ENCODE measurements at places on chromosomes 6 and 20.
A peak's percentile ranks its signal among the peaks of the same experiment; 100 is the strongest.

- DNase-seq: no peak
Observed at GRCh38 chr6:834866-835265, 141.9 kb upstream of the EXOC2 start.

DNA sequence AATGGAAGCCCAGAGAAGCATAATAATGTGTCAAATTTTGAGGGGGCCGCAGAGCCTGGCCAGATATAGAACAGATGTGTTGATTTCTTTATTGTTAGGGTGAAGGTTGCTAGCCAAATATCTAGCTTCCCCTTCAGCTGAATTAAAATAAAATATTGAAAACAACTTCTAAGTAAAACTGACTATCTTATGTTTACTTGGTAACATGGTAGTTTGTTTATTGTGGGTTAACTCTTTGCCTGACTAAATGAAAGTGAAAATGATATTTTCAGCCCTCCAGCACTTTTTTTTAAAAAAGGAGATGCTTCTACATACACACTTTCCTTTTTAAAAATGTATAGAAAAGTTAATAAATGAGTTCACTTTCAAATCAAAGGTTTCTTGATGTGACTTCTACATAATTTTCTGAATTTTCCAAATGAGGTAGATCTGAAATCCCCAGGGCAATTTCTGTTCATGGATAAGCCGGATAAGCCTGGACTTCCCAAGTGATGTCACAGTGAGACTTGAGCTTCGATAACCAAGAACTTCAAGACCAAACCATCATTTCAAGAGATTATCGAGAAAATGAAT is 172.1 kb upstream of the OLIG3 start:
- DNase-seq: no peak

DNA sequence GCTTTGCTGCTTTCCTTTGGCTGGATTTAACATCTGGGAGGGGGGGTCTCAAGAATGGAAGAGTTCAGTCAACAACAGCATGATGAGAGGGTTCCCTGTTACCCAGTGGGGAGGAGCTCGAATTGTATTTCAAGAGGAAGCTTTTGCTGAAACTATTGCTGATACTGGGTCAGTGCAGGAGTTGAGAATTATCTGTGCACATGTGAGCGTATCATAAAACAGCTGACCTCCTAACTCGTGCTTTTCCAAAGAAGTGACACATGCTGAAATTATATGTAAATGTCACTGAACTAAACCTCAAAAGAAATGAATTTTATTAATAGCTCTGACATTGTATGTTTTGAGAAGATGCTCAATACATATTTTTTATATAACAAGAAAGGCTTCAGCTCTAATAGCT is 96.3 kb downstream of the PHF3 start:
- DNase-seq: no peak

DNA sequence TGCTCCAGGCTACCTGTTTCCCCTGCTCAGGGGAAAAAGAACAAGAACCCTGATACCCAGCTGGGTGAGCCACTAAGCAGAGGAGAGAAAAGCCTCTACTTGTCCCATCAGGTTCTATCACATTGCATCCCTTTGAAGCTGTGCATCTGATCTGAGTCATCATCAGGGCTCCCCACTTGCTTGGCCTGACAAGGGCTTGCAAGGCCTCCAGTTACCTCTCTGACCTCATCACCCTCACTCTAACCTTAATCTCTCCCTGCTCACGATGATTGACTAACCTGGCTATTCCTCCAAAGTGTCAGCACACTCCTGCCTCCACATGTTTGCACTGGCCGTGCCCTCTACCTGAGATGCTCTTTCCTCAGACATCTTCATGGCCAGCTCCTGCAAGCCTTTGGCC is 309.5 kb upstream of the CHD6 start:
- no peak for DNase-seq

DNA sequence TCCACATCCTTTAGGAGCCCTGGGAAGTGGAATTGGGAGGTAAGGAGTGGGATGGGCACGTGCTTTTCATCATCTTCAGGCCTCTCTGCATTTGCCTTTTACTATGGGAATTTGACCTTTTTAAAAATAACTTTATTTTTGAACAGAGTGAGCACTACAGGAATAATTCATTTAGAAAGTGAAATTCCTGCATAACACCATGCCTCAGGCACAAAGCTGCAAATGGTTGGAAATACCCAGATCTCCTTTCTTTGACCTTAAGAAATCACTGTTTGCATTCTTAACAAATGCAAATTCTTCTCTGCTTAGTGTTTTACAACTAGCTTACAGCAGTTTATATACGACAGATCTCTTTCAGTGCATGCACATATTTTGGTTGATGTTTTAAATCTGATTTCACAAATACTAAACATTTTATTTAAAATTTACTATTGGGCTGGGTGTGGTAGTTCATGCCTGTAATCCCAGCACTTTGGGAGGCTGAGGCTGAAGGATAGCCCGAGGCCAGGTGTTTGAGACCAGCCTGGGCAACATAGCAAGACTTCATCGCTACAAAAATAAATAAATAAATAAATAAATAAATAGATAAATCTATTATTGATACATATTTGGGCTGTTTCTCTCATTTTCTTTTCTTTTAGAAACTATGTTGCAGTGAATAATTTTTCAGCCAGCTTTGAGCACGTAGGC is 24.5 kb downstream of the CST8 start:
- DNase-seq: no peak

- DNase-seq: no peak
Observed at GRCh38 chr6:1387876-1388629, 1.3 kb upstream of the FOXF2 start.

GRCh38 chr6:138817799-138818198 is 21.9 kb downstream of the ECT2L start:
- DNase-seq: no peak

DNA sequence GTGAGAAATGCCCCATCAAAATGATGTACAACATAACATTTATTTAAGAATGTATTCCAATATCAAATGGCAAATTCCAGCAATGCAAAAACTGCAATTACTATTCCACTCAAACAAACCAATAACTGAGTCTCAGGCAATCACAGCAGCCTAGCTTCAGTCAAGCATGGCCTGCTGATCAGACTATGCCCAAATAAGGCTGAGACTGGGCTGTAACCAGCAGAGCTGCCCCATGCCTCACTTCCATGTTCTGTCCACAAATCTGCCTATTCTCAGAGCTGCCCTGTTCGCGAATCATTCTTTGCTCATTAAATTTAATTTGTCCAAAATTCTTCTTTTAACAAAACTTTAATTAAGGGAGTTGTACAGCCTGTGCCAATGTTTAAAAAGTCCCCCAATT is 155.4 kb downstream of the FNDC1 start:
- DNase-seq: no peak

DNA sequence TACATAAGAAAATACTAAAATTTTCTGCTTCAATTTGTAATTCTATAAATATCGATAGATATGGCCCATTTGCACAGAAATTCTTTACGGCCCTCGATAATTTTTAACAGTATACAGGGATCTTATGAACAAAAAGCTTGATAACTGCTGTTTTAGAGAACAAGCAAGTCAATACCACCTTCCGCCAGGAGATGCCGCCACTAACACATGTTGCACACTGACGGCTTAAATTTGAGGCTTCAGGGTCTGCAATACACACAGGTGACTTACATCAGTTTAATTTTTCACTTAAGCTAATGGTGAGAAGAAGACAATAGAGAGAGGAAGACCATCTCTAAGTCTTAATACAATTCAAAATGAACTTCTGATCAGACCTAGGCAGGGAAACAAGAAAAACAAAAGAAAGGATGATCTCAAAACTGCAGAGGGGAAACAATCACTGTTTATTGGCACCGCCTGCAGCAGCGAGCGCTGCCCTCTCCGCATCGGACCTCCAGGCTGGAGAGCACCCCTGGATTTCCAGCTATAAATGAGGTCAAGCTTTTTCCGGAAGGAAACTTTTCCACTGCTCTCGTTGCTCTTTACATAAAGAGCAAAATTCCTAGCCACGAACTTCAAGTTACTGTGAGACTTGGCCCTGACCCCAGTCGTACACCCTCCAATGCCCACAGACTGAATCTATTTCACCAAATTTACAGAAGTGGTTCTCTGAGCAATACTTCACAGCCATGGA is 53.9 kb downstream of the OTOR start:
- peak; percentile 45 for DNase-seq

GRCh38 chr6:124903797-124904196 is 58.4 kb upstream of the RNF217 start:
- no peak for DNase-seq

- DNase-seq: no peak
Observed at GRCh38 chr6:156378853-156379252, 398.3 kb upstream of the ARID1B start.

- DNase-seq: no peak
Observed at GRCh38 chr20:38950254-38950653, 11.9 kb upstream of the DHX35 start.

GRCh38 chr20:13395232-13395631 is 174.2 kb downstream of the ISM1 start:
- DNase-seq: no peak

- DNase-seq: no peak
Observed at GRCh38 chr20:7347409-7347808, 579.9 kb downstream of the BMP2 start.

GRCh38 chr6:136775548-136775947 is 16.7 kb downstream of the MAP3K5 start:
- DNase-seq: no peak

DNA sequence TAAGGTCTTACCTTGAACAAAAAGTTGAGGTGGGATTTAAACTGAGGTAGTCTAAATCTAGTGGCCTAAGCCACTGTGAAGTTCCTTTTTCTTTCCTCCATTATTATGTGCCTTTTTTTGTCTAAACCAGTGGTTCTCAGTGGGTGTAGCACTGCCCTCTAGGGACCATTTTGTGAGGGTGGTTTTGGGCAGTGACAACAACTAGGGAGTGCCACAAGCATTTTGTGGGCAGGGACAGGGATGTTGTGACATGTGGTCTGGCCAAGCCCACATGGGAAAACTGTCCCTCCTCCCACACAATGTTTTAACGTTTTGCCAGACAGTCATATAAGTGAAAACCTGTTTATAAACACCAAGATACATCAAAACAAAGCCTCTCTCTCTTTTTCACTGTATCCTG is 899.4 kb upstream of the FLRT3 start:
- DNase-seq: peak; percentile 1

- DNase-seq: no peak
Observed at GRCh38 chr20:46699651-46700359, 9.6 kb upstream of the SLC2A10 start.

DNA sequence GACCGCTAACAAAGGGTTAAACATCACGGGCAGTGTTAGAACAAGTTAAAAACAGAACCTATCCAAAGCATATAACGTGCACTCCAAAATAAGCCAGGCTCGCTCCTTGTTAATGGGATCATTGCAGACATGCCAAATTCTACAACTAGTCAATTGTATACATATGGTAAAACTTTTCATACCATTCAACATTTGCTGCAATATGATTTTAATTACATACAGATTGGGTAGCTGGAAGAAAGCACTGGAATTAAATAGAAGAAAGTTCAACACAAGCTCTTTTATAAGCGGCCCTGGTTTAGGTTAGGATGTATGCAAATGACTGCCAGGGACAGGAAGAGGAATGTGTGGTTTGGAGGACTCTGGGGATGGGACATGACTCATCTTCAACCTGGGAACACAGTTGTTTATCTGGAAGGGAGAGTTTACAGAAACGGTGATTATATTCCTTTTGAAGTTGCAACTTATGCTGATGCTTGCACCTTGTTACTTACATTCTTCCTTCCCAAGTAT is 62.5 kb upstream of the TIAM2 start:
- no peak for DNase-seq
